Esophagus squamous epithelium (tissue), 5 donors: ENCODE measurements at places on chromosomes 16 and 17. TPM values are rescaled to one million over a fixed set of nuclear protein-coding genes. Genes with fewer than 3 reads are reported as not detected.

KCNJ12 gene
- 0.38 TPM for total RNA-seq

DNA sequence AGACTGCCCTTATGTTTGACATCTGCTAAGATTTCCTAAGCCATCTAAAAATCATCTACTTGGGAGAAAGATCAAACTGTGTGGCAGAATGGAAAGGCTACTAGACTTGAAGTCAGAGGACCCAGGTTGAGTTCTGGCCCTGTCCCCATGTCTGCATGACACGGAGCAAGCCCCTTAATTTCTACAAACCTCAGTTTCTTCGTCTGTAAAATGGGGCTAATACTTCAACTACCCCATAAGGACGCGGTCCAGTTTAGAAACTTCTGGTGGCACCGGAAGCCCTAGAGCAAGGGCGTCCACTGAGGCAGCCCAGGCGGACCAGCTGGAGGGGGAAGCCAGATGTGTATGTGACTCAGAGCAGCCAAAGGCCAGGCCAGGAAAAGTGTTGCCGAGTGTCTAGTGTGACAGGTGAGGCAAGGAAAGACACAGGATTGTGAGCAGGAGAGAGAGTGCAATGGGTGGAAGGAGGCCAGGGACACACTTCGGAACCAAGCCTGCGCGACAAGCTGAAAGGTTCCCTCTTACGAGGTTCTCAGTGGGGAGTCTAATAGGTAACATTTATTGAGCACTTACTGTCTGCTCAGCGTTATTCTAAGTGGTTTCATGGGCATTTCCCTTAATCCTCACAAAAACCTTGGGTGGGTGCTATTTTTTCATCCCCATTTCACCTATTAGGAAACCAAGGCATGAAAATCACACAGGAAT is 17.8 kb upstream of the PITPNM3 start:
- no peak overlapping the region for H3K27ac ChIP-seq
- no peak overlapping the region for H3K4me3 ChIP-seq
- DNase-seq, result no peak
- H3K27me3 ChIP-seq, result no peaks in the 10 kb centered on the region
- no peaks in the 10 kb centered on the region for H3K36me3 ChIP-seq

- H3K4me1 ChIP-seq, result peaks cover 22% of the 10 kb centered on the region
- DNase-seq, result no peak
- peak overlapping the region; percentile 81 for H3K27ac ChIP-seq
- no peaks in the 10 kb centered on the region for H3K27me3 ChIP-seq
- H3K36me3 ChIP-seq, result peaks cover 14% of the 10 kb centered on the region
These were observed 4.0 kb upstream of the CDC6 start for GRCh38 chr17:40283662-40284061.

CCL1 gene
- not detected for total RNA-seq

UNC13D gene
- total RNA-seq, result 17.0 TPM

- peaks cover 5% of the 10 kb centered on the region for H3K36me3 ChIP-seq
- H3K4me1 ChIP-seq, result no peaks in the 10 kb centered on the region
- peak overlapping the region; percentile 16 for H3K4me3 ChIP-seq
- DNase-seq, result peak; percentile 20
- no peaks in the 10 kb centered on the region for H3K27me3 ChIP-seq
- H3K27ac ChIP-seq, result peak overlapping the region; percentile 26
These were observed 43.4 kb downstream of the ZNF276 start for GRCh38 chr16:89764711-89765201.

GRCh38 chr17:29747660-29748059 is 124.9 kb upstream of the CORO6 start:
- H3K4me1 ChIP-seq, result peaks cover 29% of the 10 kb centered on the region
- no peak overlapping the region for H3K4me3 ChIP-seq
- H3K36me3 ChIP-seq, result no peaks in the 10 kb centered on the region
- no peak overlapping the region for H3K27ac ChIP-seq
- DNase-seq, result no peak

CA7 gene
- not detected for total RNA-seq

IL34 gene
- 10.7 TPM for total RNA-seq

- no peaks in the 10 kb centered on the region for H3K4me1 ChIP-seq
- H3K27me3 ChIP-seq, result no peaks in the 10 kb centered on the region
- no peak overlapping the region for H3K27ac ChIP-seq
- DNase-seq, result no peak
- no peak overlapping the region for H3K4me3 ChIP-seq
These were observed 20.7 kb downstream of the TXNDC11 start for GRCh38 chr16:11721781-11722467.

DNA sequence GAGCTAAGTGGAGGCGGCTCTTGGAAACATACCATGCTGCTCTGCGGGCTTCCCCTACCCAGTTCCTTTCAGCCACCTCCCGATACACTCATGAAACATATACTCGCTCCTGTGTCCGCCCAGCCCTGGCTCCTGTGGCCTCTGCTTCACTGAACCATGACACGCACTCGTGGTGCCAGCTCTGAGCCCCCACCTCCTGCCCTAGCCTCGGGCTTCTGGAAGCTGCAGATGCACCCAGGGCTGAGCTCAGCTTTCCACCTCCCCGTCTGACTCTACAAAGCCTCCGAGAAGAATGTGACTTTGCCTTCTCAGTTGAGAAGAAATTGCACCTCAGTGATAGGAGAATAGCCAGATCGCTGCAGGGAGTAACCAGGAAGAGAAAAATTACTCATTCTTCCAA is 11.0 kb downstream of the CALB2 start:
- no peak overlapping the region for H3K4me3 ChIP-seq
- H3K27me3 ChIP-seq, result no peaks in the 10 kb centered on the region
- no peaks in the 10 kb centered on the region for H3K36me3 ChIP-seq
- H3K4me1 ChIP-seq, result no peaks in the 10 kb centered on the region
- no peak overlapping the region for H3K27ac ChIP-seq
- DNase-seq, result no peak

- H3K27me3 ChIP-seq, result no peaks in the 10 kb centered on the region
- H3K4me3 ChIP-seq, result no peak overlapping the region
- DNase-seq, result no peak
- no peaks in the 10 kb centered on the region for H3K36me3 ChIP-seq
- no peak overlapping the region for H3K27ac ChIP-seq
- H3K4me1 ChIP-seq, result no peaks in the 10 kb centered on the region
These were observed 135.0 kb upstream of the FOXF1 start for GRCh38 chr16:86375364-86375763.

NPW gene
- total RNA-seq, result 0.48 TPM

DNA sequence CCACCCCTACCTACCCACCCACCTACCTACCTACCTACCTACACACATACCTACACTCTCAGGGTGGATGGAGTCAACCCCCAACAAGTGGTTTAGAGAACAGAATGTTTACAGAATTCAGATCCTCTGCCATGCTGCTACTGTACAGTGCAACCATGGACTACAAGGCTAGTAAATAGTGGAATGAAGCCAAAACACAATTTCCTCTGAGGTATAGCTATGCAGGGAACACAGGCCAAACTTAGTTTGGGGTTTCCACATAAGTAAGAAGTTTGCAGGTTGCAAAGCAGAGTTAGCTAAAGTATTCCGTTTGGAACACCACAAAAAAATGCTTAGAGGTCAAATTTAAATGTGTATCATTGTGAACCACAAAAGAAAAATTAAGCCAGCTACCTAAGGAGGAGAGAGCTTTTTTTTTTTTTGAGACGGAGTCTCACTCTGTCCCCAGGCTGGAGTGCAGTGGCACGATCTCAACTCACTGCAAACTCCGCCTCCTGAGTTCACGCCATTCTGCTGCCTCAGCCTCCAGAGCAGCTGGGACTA is 2.7 kb upstream of the AP1G1 start:
- H3K4me1 ChIP-seq, result no peaks in the 10 kb centered on the region
- no peak overlapping the region for H3K27ac ChIP-seq
- H3K4me3 ChIP-seq, result no peak overlapping the region
- no peaks in the 10 kb centered on the region for H3K27me3 ChIP-seq
- H3K36me3 ChIP-seq, result no peaks in the 10 kb centered on the region

TBC1D3H gene
- total RNA-seq, result not detected

EME1 gene
- 1.5 TPM for total RNA-seq

KRT36 gene
- not detected for total RNA-seq

GRCh38 chr17:30113213-30113612 is 3.4 kb upstream of the NSRP1 start:
- H3K4me1 ChIP-seq, result peaks cover 7% of the 10 kb centered on the region
- H3K27ac ChIP-seq, result no peak overlapping the region
- H3K4me3 ChIP-seq, result no peak overlapping the region
- H3K36me3 ChIP-seq, result no peaks in the 10 kb centered on the region
- no peak for DNase-seq

GRCh38 chr16:78961464-78961863 is 639.1 kb downstream of the MAF start:
- no peak overlapping the region for H3K27ac ChIP-seq
- no peaks in the 10 kb centered on the region for H3K27me3 ChIP-seq
- H3K36me3 ChIP-seq, result no peaks in the 10 kb centered on the region
- no peak overlapping the region for H3K4me3 ChIP-seq
- H3K4me1 ChIP-seq, result no peaks in the 10 kb centered on the region

CDH13 gene
- total RNA-seq, result 22.9 TPM

MPP2 gene
- total RNA-seq, result 3.6 TPM

TM4SF5 gene
- not detected for total RNA-seq

KRT39 gene
- not detected for total RNA-seq

TRIM37 gene
- 15.5 TPM for total RNA-seq

GRCh38 chr16:56298948-56299596 is 107.8 kb downstream of the GNAO1 start:
- H3K27me3 ChIP-seq, result no peaks in the 10 kb centered on the region
- peaks cover 9% of the 10 kb centered on the region for H3K4me1 ChIP-seq
- no peak for DNase-seq
- H3K4me3 ChIP-seq, result no peak overlapping the region
- H3K36me3 ChIP-seq, result no peaks in the 10 kb centered on the region
- no peak overlapping the region for H3K27ac ChIP-seq

DNA sequence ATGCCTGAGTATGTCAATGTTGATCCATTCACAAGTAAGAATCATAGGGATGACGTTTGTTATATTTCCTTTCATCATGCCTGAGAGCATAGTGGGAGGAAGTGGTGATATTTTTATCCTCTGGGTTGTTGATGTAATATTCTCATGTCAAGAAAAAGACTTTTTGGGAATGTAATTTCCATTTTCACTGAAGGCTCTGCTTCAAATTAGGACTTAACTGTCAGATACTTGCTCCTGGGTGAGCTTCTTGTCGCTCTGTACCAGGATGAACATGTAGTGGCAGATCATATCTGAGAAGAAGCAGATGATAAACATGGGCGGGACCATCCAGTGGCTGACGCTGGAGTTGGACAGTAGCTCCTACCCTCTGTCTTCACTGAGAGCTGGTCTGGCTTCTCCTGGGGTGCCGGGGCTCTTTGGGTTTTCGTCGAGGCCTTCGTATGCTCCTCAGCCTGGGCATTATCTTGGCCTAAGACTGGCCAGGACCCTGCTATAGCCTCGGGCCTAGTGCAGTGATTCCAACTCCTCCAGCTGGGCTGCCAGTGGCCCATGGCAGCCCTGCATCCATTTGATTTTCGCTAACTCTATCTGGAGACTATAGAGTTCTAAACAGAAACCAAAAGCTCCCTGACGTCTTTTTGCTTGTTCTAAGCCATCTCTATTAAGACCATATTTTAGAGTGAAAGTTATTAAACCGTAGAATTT is 19.7 kb downstream of the CYB5B start:
- no peaks in the 10 kb centered on the region for H3K36me3 ChIP-seq
- H3K27me3 ChIP-seq, result no peaks in the 10 kb centered on the region
- H3K4me1 ChIP-seq, result peaks cover 14% of the 10 kb centered on the region
- H3K27ac ChIP-seq, result peak overlapping the region; percentile 92

SYT17 gene
- total RNA-seq, result 6.0 TPM

DNA sequence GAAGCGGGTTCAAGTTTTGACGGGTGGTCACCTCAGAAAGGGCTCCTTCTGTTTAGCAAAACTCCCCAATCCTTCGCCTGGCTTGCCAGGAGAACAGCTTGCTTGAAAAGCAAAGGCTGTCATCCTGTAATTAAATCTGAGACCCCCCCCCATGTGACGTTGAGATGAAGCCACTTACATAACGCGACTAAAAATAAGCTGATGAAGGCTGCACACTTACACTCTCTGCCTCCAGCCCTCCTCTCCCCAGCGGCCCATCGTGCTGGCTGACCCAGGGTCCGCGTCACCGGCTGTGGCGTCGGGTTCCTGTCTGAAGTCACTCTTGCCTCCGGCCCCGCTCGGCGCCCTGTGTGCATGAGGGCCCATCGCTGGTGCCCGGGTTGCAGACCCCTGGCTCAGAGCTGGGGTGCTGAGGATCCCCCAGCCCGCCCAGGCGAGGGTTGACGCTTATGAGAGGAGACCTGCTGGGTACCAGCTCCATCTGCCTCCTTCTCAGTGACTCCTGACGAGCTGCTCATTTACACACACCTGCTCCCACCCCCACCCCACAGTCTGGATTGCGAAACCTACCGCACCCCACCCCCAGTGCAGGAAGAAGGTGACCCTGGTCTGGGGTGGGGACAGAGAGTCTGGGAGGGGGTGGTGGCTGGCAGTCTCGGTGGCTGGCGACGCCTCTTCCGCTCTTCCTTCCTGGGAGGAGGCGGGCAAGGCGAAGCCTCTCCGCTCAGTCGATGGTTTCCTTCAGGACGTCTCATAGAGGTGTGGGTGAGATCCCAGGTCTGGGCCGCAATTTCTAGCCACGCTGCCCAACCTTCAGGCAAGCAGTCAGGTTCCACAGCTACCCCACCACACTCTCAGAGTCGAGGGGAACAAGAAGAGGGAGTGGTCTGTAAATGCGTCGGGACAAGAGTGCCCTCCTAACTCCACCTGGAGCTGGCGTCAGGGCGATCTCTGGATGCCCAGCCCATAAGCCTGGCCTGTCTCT is 3.1 kb upstream of the BAIAP2 start:
- H3K36me3 ChIP-seq, result no peaks in the 10 kb centered on the region
- no peak overlapping the region for H3K4me3 ChIP-seq
- peaks cover 30% of the 10 kb centered on the region for H3K4me1 ChIP-seq
- H3K27me3 ChIP-seq, result no peaks in the 10 kb centered on the region
- H3K27ac ChIP-seq, result no peak overlapping the region

- no peak overlapping the region for H3K4me3 ChIP-seq
- no peaks in the 10 kb centered on the region for H3K4me1 ChIP-seq
- no peak overlapping the region for H3K27ac ChIP-seq
- DNase-seq, result no peak
- no peaks in the 10 kb centered on the region for H3K27me3 ChIP-seq
These were observed 2.7 kb downstream of the MPO start for GRCh38 chr17:58277802-58278595.

DNA sequence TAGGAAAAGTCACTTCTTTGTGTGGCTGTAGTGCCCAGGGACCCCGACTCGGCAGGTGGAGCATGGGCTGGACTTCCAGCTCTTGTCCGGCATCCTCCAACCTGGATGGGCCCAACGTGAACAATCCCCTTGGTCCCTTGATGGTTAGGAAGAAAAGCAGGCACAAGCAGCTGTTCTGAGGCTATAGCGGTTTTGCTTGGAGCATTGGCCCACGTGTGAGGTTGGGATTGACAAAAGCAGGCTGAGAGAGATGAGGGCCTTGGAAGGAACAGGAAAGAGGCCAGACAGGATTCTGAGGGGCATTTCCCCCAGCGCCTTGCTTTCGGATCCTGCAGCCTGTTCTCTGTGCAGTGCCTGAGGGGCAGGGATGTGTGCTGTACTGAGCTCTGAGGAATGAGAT is 28.1 kb downstream of the SCNN1B start:
- DNase-seq, result no peak
- H3K4me3 ChIP-seq, result no peak overlapping the region
- peaks cover 14% of the 10 kb centered on the region for H3K36me3 ChIP-seq
- H3K4me1 ChIP-seq, result peaks cover 8% of the 10 kb centered on the region
- H3K27me3 ChIP-seq, result no peaks in the 10 kb centered on the region
- no peak overlapping the region for H3K27ac ChIP-seq

GRCh38 chr16:1305823-1306222 is 3.6 kb upstream of the UBE2I start:
- H3K27ac ChIP-seq, result peak overlapping the region; percentile 6
- H3K4me1 ChIP-seq, result peaks cover 26% of the 10 kb centered on the region
- H3K36me3 ChIP-seq, result no peaks in the 10 kb centered on the region
- no peaks in the 10 kb centered on the region for H3K27me3 ChIP-seq
- no peak overlapping the region for H3K4me3 ChIP-seq
- DNase-seq, result no peak

SPAG5 gene
- 28.3 TPM for total RNA-seq
